ENCODE measurements at places on chromosomes 5 and 9.

DNA sequence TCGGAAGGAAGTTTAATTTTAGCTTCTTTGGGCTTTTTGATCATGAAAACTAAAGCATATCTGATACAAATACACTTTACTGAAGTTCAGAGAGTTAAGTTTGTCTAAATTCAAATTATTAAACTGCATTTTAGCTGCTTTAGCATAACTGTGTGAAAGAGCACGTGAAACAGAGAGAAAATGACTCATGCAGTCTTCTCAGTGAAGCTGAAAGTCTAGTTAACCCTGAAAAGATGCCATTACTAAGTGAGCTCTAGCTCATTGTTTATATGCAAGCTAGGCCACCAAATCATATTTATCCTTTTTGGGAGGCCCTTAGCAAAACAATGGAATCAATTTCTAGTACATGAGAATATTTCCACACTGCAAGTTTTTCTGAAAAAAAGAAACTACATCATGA lies 27.6 kb downstream of the TPD52L3 start:
- DNase-seq: peak; percentile 41

DNA sequence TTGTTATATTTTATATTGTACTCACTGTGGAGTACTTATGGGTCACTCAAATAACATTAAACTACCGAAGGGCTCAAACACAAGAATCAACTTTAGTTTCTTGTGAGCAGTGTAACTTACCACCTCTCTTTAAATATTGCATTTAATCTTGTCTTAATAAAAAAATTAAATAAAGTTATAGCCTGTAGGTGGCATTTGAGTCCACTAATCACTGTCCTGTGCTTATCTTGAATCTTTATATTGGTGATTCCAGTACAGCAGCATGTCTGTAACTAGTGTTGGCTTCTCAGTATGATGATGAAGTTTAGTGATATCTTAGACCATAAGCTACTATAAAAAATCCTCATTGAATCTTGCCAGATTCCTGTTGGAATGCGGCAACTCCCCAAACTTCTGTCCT lies 313.8 kb downstream of the FAM170A start:
- peak; percentile 28 for DNase-seq

- peak; percentile 78 for DNase-seq
These were observed 186.6 kb upstream of the ZNF608 start for GRCh38 chr5:124932791-124933600.

DNA sequence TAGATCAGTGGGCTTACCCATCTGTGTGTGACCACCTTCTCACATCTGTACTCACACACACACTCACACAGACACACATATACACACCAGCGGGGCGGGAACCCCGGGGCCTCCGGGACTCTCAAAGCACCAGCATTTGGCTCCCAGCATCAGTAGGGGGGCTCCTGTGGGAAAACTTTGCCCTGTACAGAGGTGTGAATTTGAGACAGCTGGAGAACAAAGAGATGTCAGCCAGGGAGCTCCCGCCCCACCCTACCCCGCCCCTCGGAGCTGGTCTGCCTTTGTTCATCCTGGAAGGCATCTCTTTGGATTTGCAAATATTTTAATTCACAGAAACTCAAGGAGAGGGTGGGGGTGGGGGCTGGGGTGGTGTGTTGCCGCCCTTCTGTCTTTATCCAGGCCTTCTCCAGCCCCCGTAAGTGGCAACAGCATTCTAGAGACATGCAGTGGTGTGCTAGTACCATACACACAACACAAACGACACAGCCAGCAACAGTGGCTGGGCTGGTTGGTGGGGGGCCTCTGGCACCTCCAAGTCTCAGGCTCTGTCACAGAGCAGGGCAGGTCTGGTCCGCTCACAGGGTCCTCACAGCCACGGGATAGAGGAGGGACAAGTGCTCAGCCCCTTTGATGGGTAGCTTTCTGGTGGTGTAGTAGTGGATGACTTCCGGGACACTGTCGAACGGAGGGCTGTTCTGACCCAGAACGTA lies 15.5 kb upstream of the SLC25A51 start:
- DNase-seq: no peak

DNA sequence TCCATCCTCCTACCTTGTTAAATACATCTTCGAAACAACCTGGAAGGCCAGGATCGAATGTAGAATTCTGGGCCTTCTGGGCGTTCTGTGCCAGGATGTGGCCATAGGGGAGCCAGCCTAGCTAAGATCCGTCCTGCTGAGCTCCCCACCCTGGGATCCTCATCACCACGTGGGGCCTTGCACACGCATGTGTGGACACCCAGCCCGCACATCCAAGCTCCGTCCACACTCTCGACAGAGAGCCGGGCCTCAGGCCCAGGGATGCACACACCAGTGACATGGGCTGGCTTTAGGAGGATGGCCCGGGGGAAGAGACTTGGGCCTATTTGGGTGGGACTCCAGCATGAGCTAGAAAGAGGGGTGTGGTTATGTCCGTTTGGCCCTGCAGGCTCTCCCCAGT lies 154.0 kb downstream of the PAX5 start:
- no peak for DNase-seq

DNA sequence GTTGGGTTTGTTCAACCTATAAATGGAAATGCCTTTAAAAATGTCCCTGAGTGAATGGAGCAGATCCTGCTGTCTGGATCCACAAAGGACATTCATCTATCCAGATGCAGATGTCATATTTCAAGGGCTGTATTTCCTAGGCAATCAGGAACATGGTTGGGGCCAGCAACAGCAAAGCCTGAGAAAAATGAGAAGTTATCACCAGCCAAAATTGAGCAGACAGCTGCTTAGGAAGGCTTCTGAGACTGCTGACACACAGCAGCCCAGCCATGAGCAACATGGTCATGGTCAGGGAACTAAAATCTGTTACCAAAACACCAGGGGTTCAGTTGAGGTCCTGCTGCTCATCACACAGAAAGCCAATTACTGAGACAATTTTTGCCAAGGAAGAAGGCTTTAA lies 9.2 kb upstream of the IL7R start:
- DNase-seq: no peak
